ENCODE measurements at places on chromosomes 13 and 19. TPM values are rescaled to one million over a fixed set of nuclear protein-coding genes. Genes with fewer than 3 reads are reported as not detected.

NLRP7 gene
- total RNA-seq, result not detected

CYP4F12 gene
- not detected for total RNA-seq

CGB5 gene
- total RNA-seq, result not detected

ZNF540 gene
- not detected for total RNA-seq

ZNF610 gene
- total RNA-seq, result 1.2 TPM

SOX1 gene
- total RNA-seq, result not detected

BRSK1 gene
- 4.3 TPM for total RNA-seq

NBEA gene
- total RNA-seq, result 1.1 TPM

KCNRG gene
- total RNA-seq, result 1.1 TPM

ELANE gene
- not detected for total RNA-seq

GJB6 gene
- not detected for total RNA-seq

ERICH4 gene
- not detected for total RNA-seq

DKKL1 gene
- total RNA-seq, result not detected

ZNF626 gene
- 12.9 TPM for total RNA-seq

SHANK1 gene
- 10.6 TPM for total RNA-seq

FFAR2 gene
- not detected for total RNA-seq

ABHD13 gene
- 4.6 TPM for total RNA-seq

SPRED3 gene
- 1.7 TPM for total RNA-seq

ZNF865 gene
- total RNA-seq, result 2.6 TPM

TMEM145 gene
- under 0.01 TPM for total RNA-seq
